Prostate gland (tissue), 2 donors: ENCODE measurements at places on chromosomes 12 and 14. TPM values are rescaled to one million over a fixed set of nuclear protein-coding genes. Genes with fewer than 3 reads are reported as not detected.

GZMH gene
- total RNA-seq: 0.55 TPM

UNC79 gene
- total RNA-seq: 0.32 TPM

A2ML1 gene
- total RNA-seq: 1.6 TPM

TMEM229B gene
- 5.7 TPM for total RNA-seq

LRTM2 gene
- not detected for total RNA-seq

FAIM2 gene
- 12.0 TPM for total RNA-seq

ADCY6 gene
- 73.5 TPM for total RNA-seq

SMIM41 gene
- total RNA-seq: 30.2 TPM

GRCh38 chr14:32189811-32190210 is 12.0 kb upstream of the RNU6-7 start:
- DNase-seq: no peak
- no peak overlapping the region for H3K4me3 ChIP-seq
- H3K27me3 ChIP-seq: no peaks in the 10 kb centered on the region
- H3K4me1 ChIP-seq: no peaks in the 10 kb centered on the region
- no peak overlapping the region for H3K27ac ChIP-seq
- H3K36me3 ChIP-seq: no peaks in the 10 kb centered on the region

DNA sequence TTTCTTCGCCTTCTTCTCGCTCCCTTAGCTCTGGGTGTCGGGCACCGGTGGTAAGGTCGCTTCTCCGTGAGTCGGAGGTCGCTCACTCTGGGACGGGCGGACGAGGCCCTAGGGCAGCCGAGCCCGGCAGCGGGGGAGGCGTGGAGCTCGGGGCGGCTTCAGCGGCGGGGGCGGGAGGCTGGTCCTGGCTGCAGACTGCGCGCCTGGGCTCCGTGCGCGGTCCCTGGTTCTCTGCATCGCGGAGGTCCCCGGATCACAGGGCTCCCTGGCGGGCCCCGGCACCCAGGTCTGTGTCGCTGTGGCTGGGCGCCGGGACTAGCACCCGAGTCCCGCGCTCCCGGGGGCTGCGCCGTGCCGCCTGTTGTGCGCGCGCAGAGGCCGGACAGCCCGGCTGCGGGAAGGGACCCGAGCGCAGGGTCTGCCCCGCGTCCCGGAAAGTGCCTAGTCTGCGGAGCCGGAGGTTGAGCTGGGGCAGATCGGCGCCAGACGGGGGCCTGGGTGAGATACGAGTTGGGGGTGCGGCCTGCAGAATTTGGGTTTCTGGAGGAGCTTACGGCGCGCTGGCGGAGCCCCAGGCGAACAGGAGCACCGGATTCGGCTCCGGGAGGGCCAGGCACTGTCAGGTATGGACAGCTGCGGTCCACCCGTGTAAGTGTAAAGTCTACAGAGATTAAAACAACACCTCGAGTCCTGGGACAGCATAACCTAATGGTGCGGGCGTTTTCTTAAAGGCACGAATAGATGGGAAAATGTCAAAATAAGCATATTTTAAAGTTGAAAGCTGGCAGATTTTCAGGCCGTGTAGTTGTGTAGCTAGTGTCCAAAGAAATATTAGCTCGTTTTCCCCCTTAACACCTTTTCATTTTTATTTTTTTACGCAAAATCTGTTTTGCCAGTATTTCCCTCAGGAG is 713 bp downstream of the FRMD6 start:
- H3K36me3 ChIP-seq: no peaks in the 10 kb centered on the region
- peak; percentile 40 for DNase-seq
- no peaks in the 10 kb centered on the region for H3K4me1 ChIP-seq
- H3K4me3 ChIP-seq: peak overlapping the region; percentile 83
- peak overlapping the region; percentile 97 for H3K27ac ChIP-seq

- no peaks in the 10 kb centered on the region for H3K36me3 ChIP-seq
- H3K27me3 ChIP-seq: no peaks in the 10 kb centered on the region
- no peak overlapping the region for H3K27ac ChIP-seq
- no peaks in the 10 kb centered on the region for H3K4me1 ChIP-seq
These were observed 452.1 kb upstream of the PDE3A start for GRCh38 chr12:19916196-19916753.

DNA sequence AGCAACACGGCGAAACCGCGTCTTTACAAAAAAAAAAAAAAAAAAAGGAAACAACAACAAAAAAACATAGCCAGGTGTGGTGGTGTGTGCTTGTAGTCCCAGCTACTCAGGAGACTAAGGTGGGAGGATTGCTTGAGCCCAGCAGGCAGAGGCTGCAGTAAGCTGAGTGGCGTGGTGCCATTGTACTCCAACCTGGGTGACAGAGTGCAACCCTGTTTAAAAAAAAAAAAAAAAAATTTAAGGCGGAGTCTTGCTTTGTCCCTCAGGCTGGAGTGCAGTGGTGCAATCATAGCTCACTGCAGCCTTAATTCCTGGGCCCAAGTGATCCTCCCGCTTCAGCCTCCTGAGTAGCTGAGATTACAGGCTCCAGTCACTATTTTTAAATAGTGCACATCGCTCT is 18.2 kb upstream of the FIGNL2 start:
- no peak overlapping the region for H3K4me3 ChIP-seq
- no peaks in the 10 kb centered on the region for H3K4me1 ChIP-seq
- no peak overlapping the region for H3K27ac ChIP-seq
- H3K27me3 ChIP-seq: peaks cover 16% of the 10 kb centered on the region

- no peaks in the 10 kb centered on the region for H3K4me1 ChIP-seq
- no peak for DNase-seq
- H3K4me3 ChIP-seq: no peak overlapping the region
- H3K36me3 ChIP-seq: no peaks in the 10 kb centered on the region
- H3K27me3 ChIP-seq: no peaks in the 10 kb centered on the region
These were observed 60.8 kb upstream of the REP15 start for GRCh38 chr12:27635349-27635972.

GRCh38 chr14:62956413-62956812 is 88.8 kb downstream of the KCNH5 start:
- no peaks in the 10 kb centered on the region for H3K27me3 ChIP-seq
- no peaks in the 10 kb centered on the region for H3K4me1 ChIP-seq
- H3K27ac ChIP-seq: no peak overlapping the region
- no peak for DNase-seq

DNA sequence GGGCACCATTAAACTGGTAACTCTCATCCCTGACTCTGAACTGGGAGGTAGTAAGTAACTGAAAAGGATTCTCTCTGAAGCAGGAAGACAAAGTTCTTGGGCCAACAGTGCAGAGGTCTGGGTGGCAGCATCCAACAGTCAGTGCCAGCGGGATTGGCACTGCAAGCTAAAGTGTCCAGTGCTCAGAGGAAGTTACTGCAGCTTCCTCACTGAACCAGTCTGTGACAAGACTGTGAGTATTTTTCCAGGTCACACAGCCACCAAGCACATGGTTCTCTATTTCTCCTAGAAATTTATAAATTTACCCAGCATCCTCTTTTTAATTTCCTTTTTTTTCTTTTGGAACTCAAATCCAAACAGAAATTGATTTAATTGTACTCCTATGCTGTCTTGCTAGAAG is 81.6 kb upstream of the FAR2 start:
- H3K4me3 ChIP-seq: no peak overlapping the region
- H3K36me3 ChIP-seq: no peaks in the 10 kb centered on the region
- no peaks in the 10 kb centered on the region for H3K27me3 ChIP-seq
- no peaks in the 10 kb centered on the region for H3K4me1 ChIP-seq
- no peak for DNase-seq
- H3K27ac ChIP-seq: no peak overlapping the region

GRCh38 chr12:89236748-89237383 is 115.4 kb downstream of the DUSP6 start:
- peak; percentile 62 for DNase-seq
- H3K36me3 ChIP-seq: no peaks in the 10 kb centered on the region
- H3K27ac ChIP-seq: peak overlapping the region; percentile 55

DNA sequence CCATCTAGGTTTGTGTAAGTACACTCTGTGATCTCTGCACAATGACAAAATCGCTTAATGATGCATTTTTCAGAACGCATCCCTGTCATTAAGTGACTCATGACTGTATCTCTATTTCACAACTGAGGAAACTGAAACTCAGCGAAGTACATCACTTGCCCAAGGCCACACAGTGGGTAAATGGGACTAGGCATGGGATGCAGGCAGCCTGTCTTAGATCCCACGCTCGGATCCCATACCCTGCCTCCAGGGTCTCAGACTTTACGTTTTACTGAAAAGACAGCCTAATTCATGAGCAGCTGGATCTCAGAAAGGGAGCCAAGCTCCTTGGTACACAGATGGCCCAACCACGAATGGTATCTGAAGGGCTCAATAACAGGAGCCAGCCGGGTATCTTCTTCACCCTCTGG is 2.4 kb upstream of the MLEC start:
- DNase-seq: no peak
- no peaks in the 10 kb centered on the region for H3K27me3 ChIP-seq
- no peak overlapping the region for H3K4me3 ChIP-seq
- no peaks in the 10 kb centered on the region for H3K36me3 ChIP-seq
- no peaks in the 10 kb centered on the region for H3K4me1 ChIP-seq
- H3K27ac ChIP-seq: no peak overlapping the region

DNA sequence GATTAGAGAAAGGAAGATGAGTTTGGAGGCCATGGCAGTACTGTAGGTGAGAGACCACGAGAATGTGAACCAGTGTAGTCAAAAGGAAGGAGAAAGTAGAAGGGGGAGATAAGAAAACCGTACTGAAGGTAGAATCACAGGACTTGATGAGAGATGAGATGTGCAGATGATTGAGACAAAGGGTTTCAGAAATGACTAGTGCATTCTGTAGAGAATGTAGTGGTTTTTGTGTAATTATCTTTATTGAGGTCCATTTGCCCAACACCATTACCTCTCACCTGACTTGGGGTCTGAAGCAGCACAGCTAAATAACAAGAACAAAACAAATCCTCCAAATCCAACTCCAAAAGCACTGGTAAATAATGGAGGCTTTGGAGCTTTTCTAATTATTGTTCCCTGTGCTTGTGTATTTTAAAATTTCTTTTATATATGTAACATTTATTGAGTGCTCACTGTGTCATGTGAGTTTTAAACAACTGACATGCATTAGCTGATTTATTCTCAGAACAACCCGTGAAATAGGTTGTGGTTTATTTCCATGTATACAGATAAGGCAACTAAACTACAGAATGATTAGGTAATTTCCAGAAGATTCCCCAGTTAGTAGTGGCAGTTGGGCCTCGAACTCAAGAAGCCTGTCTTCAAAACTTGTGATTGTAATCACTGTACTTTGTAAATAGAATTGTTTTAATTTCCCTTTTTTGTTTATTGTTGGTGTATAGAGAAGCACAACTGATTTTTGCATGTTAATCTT is 390.0 kb downstream of the AEBP2 start:
- no peaks in the 10 kb centered on the region for H3K4me1 ChIP-seq
- H3K27me3 ChIP-seq: no peaks in the 10 kb centered on the region
- H3K4me3 ChIP-seq: no peak overlapping the region
- H3K36me3 ChIP-seq: no peaks in the 10 kb centered on the region

DNA sequence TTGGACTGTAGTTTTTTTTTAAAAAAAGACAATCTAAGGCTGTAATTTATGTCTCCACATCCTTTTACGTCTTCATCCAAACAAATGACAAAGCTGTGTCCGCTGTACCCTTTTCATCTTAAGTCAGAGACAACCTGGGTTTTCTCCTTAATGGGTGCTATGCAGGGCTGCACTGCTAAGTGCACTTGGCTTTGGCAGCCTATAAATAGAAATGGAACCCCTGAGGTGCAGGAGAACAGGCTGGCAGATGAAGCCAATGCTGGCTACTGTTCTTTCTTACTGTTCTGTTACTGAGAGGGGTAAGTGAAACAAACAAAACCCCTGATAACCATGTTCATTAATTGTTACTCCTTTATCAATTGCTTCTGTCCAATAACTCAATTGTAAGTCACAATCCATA is 47.1 kb upstream of the KICS2 start:
- no peaks in the 10 kb centered on the region for H3K36me3 ChIP-seq
- no peak overlapping the region for H3K4me3 ChIP-seq
- no peaks in the 10 kb centered on the region for H3K4me1 ChIP-seq
- H3K27me3 ChIP-seq: no peaks in the 10 kb centered on the region
- DNase-seq: no peak

- H3K27me3 ChIP-seq: no peaks in the 10 kb centered on the region
- DNase-seq: no peak
- H3K4me3 ChIP-seq: no peak overlapping the region
- no peak overlapping the region for H3K27ac ChIP-seq
- H3K36me3 ChIP-seq: no peaks in the 10 kb centered on the region
These were observed 38.4 kb downstream of the PRPF40B start for GRCh38 chr12:49661746-49662145.

DNA sequence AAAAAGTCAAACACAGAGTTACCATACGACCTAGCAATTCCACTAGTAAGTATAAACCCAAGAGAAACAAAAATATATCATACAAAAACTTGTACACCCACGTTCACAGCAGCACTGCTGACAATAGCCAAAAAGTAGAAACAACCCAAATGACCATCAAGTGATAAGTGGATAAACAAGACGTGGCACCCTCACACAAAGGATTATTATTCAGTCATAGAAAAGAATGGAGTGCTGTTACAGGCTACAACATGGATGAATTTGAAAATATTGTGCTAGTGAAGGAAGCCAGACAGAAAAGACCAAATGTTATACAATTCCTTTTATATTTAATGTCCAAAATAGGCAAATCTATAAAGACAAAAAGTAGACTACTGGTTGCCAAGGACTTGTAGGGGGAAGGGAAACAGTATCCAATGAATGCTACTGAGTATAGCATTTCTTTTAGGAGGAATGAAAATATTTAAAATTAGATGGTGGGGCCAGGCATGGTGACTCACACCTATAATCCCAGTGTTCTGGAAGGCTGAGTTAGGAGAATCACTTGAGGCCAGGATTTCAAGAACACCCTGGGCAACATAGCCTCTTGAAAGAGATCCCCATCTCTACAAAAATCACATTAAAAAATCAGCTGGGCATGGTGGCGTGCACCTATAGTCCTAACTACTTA is 41.9 kb downstream of the SPTLC2 start:
- H3K36me3 ChIP-seq: no peaks in the 10 kb centered on the region
- no peaks in the 10 kb centered on the region for H3K27me3 ChIP-seq
- no peak overlapping the region for H3K27ac ChIP-seq
- no peaks in the 10 kb centered on the region for H3K4me1 ChIP-seq
- no peak overlapping the region for H3K4me3 ChIP-seq

- peak overlapping the region; percentile 8 for H3K27ac ChIP-seq
- no peaks in the 10 kb centered on the region for H3K27me3 ChIP-seq
- H3K4me3 ChIP-seq: no peak overlapping the region
- H3K36me3 ChIP-seq: no peaks in the 10 kb centered on the region
- DNase-seq: peak; percentile 27
- no peaks in the 10 kb centered on the region for H3K4me1 ChIP-seq
These were observed 58.6 kb downstream of the SLC38A1 start for GRCh38 chr12:46209914-46210872.

GRCh38 chr14:103550451-103551337 is 11.8 kb downstream of the BAG5 start:
- H3K4me1 ChIP-seq: no peaks in the 10 kb centered on the region
- no peaks in the 10 kb centered on the region for H3K36me3 ChIP-seq
- no peaks in the 10 kb centered on the region for H3K27me3 ChIP-seq
- DNase-seq: no peak

GRCh38 chr12:579420-580110 is 83.7 kb downstream of the NINJ2 start:
- DNase-seq: no peak
- H3K36me3 ChIP-seq: no peaks in the 10 kb centered on the region
- no peaks in the 10 kb centered on the region for H3K4me1 ChIP-seq
- no peak overlapping the region for H3K27ac ChIP-seq
- H3K4me3 ChIP-seq: no peak overlapping the region
- no peaks in the 10 kb centered on the region for H3K27me3 ChIP-seq
